ENCODE measurements at places on chromosomes 3 and 15. TPM values are rescaled to one million over a fixed set of nuclear protein-coding genes. Genes with fewer than 3 reads are reported as not detected.

DNA sequence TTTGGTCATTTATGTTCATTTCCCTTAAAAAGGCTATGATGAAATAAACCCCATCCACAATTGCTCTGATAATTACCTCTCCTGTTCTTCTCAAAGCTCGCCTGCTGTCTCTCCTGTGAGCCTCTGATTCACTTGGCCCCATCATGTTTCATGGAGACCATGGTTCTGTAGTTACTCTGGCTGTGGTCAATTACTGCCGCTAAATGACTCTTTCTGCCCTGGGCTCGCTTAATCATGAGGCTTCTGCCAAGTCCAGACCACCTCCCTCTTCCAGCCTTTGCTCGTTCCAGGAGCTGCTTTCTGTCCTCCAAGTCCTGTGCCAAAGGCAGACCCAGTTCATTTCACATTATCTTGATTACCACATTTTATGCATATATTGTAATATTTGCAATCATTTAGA, 91.9 kb downstream of the THSD4 start:
- DNase-seq, result no peak

PLEKHO2 gene
- total RNA-seq, result 19.0 TPM

- DNase-seq, result no peak
Measured at GRCh38 chr3:64495121-64495780, 192.5 kb downstream of the ADAMTS9 start.

CYP8B1 gene
- not detected for total RNA-seq
